ENCODE measurements at places on chromosomes 7 and 10.

- DNase-seq = no peak
Observed at GRCh38 chr10:84844461-84844860, 516.1 kb downstream of the CCSER2 start.

GRCh38 chr7:28739826-28740225 lies 218.3 kb downstream of the TRIL start:
- no peak for DNase-seq

DNA sequence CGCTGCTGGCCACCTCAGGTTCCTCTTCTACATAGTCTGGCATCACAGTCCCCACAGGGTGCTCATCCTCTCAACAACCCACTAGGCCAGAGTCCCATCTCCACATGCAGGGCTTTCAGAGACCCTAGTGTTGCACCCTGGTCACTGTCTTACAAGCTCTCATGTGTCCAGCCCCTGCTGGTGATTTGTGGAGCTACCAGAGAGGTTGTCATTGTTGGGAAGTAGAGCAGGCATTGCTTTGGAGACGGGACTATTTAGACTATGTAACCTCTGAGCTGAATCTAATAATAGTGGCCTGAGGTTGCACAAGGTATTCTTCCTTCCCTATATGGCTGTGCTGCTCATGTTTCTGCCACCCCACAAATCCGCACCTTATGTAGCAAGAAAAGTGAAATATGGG lies 135.3 kb upstream of the VWC2 start:
- no peak for DNase-seq

DNA sequence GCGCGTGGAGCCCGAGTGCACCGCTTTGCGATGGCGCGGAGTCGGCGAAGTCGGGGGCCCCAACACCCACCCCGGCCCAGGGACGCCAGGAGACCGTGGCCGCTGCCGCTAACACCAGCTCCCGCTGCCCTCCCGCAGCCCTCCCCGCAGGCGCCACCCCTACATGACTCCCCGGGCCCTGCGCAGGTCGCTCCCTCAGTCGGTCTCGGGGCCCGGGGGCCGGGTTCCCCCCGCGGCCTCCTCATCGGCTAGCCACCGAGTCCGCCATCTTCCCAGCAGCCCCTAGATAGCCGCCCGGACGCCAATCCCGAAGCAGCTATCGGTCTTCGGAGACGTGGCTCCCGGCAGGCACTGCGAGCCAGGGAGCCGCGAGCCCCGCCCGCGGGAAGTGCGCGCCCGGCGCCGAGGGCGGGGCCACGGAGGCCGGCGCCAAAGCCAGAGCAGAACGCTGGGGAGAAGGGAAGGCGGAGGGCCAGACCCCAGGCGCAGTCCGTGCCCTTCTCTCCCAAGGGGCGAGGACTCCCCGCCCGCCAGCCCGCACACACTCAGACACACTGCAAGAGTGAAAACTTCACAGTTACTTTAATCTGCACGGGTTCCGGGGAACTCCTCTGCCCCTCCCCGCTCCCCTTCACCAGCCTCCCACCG lies at the start of gene FASTK:
Gene FASTK, minus strand, starts transcription at position 288 of the 648 bp plus-strand sequence. Its CDS starts 43 bp downstream, at position 245.
- peak; percentile 75 for DNase-seq

GRCh38 chr7:64665980-64666662 lies at the start of gene ZNF107:
Gene ZNF107 (plus strand): TSS chr7:64666133. CDS start chr7:64666283, 150 bp downstream.
- DNase-seq = peak; percentile 61

All from mesothelial cell of epicardium (in vitro differentiated cells).